ENCODE measurements at places on chromosomes 13 and 19.

GRCh38 chr19:17309965-17310461 is 650 bp downstream of the DDA1 start:
- no peak for DNase-seq

DNA sequence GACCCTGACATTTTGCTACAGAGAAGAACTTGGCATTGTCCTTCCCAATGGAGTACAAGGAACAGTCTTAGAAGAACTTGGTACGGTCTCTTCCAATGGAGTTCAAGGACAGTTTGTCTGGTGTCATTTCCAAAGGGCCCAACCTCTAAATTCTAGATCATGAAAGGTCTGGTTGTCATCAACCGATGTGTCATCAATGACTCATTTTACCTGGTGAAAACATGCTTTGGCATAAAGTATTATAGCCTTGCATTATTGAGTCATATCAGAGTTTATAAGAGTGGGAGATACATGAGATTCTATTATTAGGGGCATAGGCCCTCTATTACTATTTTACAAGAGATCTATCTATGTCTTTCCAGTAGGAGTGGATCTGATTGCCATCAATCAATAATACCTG is 4.3 kb downstream of the CYP2B6 start:
- no peak for DNase-seq

DNA sequence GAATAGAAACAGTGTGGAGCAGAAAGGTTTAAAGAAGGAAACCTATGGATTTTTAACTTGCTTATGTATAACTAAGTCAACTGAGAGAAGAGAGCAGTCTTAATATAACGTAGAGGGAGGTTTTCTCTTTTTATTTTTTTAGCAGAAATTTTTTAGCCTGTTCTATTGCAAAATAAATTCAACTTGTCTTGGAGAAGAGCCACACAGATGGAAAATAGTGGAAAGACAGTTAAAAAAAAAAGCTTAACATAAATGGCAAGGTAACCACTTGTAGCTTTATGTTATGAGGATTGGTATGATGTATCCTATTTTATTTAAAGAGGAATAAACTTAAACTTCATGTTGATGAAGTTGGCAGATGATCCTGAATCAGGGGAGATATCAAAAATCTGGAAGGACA is 312.4 kb downstream of the SHISA2 start:
- DNase-seq = no peak

DNA sequence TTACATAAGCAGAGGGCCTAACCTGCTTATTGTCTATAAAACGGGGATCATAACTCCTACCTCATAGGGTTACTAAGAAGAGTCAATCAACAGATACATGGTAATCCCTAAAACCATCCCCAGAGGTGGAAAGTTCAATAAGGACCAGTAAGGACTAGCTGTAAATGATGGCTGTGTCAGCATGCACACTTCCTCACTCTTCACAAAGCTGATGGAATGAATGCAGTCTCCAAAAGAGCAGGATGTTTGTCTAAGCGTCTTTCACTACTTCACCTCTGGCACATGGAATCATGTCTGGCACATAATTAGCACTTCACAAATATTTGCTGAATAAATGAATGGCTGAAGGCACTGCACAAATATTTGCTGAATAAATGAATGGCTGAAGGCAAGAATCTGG is 134.2 kb downstream of the MIPEP start:
- no peak for DNase-seq

DNA sequence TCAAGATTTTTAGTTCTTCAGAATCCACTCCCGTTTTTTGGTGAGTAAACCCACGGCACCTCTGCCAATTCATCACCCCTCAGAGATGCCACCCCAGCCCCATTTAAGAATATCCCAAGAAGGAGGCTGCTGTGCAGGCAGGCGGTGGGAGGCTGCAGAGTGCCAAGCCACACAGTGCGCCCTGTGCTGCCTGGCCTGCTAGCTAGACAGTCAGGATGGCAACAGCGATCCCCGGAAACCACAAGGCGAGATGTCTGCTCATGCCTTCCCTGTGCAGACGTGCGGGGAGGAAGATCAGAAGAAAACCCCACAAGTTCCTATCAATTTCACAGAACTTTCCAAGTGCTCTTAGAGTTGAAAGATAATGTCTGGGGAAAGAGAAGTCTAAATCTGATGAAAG is 64.8 kb upstream of the GPR183 start:
- no peak for DNase-seq

DNA sequence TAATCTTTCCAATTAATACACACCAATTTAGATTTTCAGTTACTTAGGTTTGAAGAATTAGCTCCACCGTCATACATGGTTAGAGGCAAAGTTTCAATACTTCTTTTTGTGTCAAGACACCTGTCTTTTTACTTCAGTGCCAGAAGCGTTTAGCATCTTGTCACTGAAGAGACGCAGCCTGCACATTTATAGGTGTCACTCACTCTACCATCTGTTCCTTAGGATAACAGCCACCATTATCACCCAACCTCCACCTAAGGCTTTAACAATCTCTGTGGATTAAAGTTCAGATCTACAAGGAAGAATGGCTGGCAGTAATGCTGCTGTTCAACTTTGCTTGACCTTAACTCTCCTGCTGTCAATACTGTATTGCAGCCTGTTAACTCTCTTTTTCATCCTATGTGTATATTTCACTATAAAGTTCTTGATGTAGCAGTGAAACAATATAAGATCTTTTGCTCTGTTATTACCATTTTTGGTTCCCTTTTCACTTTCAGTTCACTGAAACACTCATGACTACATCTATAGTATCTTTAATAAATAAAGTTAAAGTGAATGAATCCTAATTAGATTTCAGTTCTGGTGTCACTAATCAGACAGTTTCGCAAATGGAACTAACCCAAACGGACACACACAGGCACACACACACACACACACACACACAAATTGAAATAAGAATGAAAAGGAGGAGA is 435.6 kb downstream of the PCDH9 start:
- DNase-seq = no peak

DNA sequence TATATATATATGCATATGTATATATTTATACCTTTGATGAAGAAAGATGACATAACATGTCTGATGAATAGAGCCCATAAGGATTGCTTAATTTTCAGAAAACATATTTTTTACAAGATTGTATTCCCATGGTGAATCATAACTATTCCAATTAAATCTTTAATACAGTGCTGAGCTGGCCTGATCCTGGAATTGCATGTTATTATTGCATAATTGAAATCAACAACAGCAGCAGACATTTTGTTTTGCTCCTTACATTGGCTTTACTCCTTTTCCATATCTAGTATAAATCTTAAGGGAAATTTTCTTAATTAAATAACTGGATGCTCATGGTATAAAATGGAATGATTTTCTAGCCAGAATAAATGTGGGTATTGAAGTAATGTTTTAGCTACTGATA is 22.0 kb downstream of the POSTN start:
- DNase-seq = no peak

DNA sequence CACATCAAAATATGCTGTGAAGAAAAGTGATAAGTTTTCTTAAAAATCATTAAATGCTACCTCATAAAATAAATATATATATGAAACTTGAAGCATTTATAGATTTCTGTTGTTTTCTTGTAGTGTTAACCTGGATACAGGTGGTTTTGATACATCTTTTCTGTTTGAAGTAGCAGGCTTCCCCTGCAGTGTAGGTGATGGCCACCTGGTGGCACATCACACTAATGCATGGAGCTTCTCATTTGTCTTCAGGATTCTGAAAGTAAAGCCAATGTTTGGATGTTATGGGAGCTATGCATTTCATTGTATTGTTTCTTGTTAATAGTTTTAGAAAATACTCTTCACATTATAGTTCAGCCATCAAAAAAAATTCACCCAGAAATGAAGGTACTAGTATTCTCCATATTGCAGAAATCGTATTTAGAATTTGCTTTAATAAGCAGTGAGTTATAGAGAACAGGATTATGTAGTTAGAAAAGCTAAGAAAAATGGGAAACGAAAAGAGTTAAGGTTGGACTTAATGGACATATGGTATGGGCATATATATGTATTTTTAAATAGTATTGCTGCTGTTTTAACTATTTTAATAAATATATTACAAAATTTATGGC is 18.7 kb downstream of the GPR180 start:
- DNase-seq = peak; percentile 75

GRCh38 chr13:106568299-106569003 is 514 bp upstream of the ARGLU1 start:
- no peak for DNase-seq

DNA sequence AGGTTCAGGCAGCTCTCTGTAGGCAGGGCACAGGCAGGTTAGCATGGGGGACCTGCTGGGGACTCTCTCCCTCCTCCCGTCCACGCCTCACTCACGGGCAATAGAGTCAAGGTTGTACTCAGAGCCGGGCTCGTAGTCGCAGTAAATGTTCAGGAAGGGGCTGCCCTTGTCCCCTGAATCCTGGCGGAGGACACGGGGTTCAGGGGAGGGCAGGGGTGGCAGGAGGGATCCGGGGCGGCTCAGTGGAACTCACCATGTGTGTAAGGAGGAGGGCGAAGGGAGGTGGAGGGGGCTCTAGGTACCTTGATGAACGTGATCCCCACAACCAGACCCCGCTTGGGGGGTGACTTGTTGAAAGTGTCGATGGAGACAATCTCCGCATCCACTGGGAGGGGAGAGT is 819 bp downstream of the KPTN start:
- no peak for DNase-seq

GRCh38 chr19:12779162-12779993 is 4.0 kb upstream of the HOOK2 start:
- DNase-seq = no peak

DNA sequence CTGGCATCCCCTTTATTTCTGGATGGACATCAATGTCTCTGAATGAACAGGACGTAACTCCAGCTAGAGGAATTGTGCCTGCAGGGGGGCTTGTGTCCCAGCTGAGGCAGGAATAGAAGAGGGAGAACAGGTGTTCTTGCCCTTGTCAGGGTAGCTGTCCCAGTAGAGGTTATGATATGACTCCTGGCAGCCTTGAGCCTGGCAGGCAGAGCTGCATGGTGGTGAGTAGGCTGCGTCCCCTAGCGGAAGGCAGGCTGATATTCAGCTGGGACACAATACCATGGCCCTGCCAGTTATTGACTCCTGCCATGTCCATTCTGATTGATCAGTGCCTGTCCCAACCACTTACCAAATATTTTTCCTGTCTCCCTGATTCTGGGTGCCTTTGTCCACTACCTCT is 197.2 kb downstream of the RAP2A start:
- no peak for DNase-seq

GRCh38 chr13:110277357-110277975 is 29.5 kb downstream of the COL4A1 start:
- no peak for DNase-seq

GRCh38 chr13:46552889-46553520 is at the start of gene LRCH1:
LRCH1 (plus strand) TSS chr13:46553170; CDS start chr13:46553397, 227 bp downstream.
- DNase-seq = peak; percentile 84

GRCh38 chr13:93525087-93525486 is 298.5 kb downstream of the GPC6 start:
- no peak for DNase-seq

GRCh38 chr19:18671303-18672043 is 12.0 kb upstream of the CRTC1 start:
- DNase-seq = no peak

- DNase-seq = no peak
Observed at GRCh38 chr19:14478113-14478545, 3.0 kb upstream of the PTGER1 start.

DNA sequence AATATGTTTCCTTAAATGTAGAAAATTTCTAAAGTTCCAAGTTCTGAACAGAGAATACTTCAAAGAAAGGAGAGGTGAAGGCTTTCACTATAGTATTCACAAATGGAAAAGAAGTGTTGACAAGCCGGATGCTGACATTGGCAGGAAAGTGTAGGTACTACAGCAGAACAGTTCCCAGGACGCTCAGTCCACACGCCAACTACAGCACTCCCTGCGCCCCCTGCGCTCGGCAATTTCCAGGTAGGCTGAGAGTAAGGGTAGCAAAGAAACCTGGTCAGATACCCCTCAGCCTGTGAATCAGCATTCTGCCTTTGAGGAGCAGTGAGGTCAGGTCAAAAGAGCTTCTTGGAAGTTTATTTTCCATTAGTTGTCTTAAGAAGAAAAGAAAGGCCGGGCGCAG is 115.3 kb downstream of the NALCN start:
- DNase-seq = no peak

DNA sequence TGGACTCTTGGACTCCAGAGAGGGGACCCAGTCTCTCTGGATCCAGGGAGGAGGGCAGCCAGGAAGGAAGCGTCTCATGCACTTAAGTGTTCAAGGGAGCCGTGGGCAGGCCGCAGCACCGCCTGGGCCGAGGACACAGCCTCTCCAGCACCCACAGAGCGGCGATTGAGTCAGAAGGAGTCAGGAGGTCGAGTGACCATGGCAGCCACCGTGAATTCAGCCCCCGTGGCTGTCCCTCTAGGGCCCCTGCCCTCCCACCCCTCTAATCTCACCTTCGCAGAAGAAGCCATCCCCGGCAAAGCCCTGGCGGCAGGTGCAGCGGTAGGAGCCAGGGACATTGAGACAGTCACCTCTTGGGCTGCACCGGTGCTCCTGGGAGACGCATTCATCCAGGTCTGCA is 38.0 kb downstream of the FBN3 start:
- DNase-seq = no peak

GRCh38 chr19:13055213-13056051 is 47.2 kb downstream of the LYL1 start:
- DNase-seq = no peak

GRCh38 chr19:15015946-15016542 is 33.2 kb upstream of the CASP14 start:
- peak; percentile 31 for DNase-seq

DNA sequence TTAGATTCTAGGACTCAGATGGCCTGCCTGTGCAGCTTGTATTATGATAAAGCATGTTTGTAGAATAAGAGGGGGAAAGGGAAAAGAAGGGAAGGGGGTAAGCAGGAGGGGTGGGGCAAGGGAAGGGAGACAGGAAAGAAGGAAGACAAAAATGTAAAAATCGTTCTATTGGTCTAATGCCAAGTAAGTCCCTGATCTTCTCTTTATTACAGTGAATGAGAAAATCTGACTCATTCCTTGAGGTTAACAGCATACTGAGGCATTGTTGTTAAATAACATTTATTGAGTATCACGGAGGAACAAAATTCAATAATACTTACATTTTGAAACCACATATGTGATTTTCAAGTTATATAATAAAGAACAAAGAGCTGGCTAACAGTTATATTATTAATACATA is 1534.7 kb downstream of the OLFM4 start:
- no peak for DNase-seq

- no peak for DNase-seq
Observed at GRCh38 chr13:39556866-39557265, 46.1 kb downstream of the LHFPL6 start.

- DNase-seq = no peak
Observed at GRCh38 chr19:49635530-49636232, 4.3 kb downstream of the RRAS start.

GRCh38 chr19:47486900-47487299 is 2.9 kb upstream of the KPTN start:
- DNase-seq = no peak
